ENCODE measurements at places on chromosomes 12 and 14. TPM values are rescaled to one million over a fixed set of nuclear protein-coding genes. Genes with fewer than 3 reads are reported as not detected.

The KRT77 gene
- total RNA-seq, result not detected

The FLVCR2 gene
- 0.92 TPM for total RNA-seq

The MIP gene
- total RNA-seq, result not detected

The ZNF10 gene
- total RNA-seq, result 8.5 TPM

The OR4K13 gene
- total RNA-seq, result not detected

The ZFHX2 gene
- 0.14 TPM for total RNA-seq

The CBX5 gene
- 12.4 TPM for total RNA-seq

The SMIM41 gene
- total RNA-seq, result 9.8 TPM

The JAG2 gene
- total RNA-seq, result 0.57 TPM

The KCNC2 gene
- total RNA-seq, result not detected

The GALNT9 gene
- 0.14 TPM for total RNA-seq

The FAM90A1 gene
- total RNA-seq, result under 0.01 TPM

The BATF gene
- not detected for total RNA-seq

The LRP1-AS gene
- not detected for total RNA-seq

The KRT80 gene
- total RNA-seq, result under 0.01 TPM

The TAS2R42 gene
- not detected for total RNA-seq

The ETFRF1 gene
- total RNA-seq, result 24.3 TPM

The AQP6 gene
- total RNA-seq, result under 0.01 TPM

The TAS2R9 gene
- total RNA-seq, result not detected

The NGB gene
- not detected for total RNA-seq

The TCTN2 gene
- total RNA-seq, result 8.0 TPM

The OTX2 gene
- not detected for total RNA-seq

The C14orf180 gene
- not detected for total RNA-seq

The PRKD1 gene
- total RNA-seq, result 12.4 TPM

The PTPRB gene
- total RNA-seq, result 0.55 TPM

The SPIC gene
- not detected for total RNA-seq

The ABCB9 gene
- 5.3 TPM for total RNA-seq

The CD27 gene
- total RNA-seq, result 0.14 TPM

The NOC4L gene
- 8.3 TPM for total RNA-seq
